Femur (tissue), 1 donor: ENCODE measurements at places on chromosomes 11 and 22.

DNA sequence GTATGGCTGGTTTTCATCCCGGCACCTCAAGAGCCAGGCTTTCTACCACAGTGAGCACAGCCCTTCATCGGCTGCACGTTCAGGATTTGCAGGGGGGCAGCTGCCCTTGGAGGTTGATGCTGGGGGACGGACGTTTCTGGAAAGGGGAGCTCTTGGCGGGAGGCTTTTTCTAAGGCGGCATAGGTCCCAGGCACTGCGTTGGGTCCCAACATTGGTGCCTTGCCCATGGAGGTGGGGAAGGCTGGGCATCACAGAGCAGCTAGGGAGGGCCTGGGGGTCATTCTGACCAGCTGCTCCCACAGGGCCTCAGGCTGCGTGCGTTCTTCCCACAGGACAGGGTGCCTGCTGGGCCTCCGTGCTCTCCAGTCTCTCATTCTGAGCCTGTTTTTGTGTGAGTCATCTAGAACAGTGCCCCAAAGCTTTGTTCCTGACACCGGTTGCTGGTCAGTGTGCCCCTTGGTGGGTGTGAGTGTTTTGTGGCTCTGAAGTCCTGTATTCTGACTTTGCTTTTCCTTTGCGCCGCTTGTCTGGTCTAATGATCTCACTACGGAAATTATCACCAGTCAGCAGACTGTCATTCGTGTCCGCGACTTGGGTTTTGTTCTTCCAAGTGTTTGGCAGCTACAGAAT lies 275.9 kb downstream of the TBC1D22A start:
- no peak for DNase-seq

GRCh38 chr11:46625406-46625805 lies 8.1 kb downstream of the ATG13 start:
- no peak for DNase-seq

DNA sequence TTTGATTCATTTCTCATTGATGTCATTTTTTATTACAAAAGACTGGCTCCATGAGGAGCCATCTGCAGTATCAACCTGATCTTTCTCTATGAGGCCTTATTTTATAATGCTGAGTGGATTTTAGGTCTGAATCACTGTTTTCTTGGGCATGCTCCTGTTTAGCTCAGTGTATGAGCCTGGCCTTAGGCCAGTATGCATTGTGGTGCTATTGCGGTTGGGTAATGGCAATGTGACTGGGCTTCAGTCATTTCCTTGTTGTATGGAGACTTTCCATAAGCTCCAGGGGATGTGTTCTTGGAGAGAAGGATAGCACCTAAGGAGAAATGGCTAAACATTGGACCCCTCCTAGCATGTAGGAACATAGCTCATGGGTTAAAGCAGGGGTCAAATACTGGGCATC lies 293.2 kb downstream of the NELL1 start:
- no peak for DNase-seq

DNA sequence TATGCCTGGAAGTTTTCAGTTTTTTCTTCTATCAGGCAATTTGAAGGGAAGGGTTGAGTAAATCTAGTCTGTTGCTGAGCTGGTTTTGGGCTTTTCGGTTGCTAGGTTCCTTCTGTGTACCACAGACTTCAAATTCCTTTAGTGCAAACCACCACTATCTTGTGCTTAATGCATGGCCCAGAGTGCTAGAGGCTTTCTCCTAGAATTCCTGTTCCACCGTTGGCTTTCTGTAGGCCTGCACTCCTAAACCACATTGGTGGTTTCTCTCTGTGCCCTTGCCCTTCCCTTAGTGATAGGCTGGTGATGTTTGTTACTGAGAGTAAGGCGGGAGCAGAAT lies 47.1 kb upstream of the CTSC start:
- no peak for DNase-seq

- no peak for DNase-seq
These were observed 50.6 kb downstream of the LGR4 start for GRCh38 chr11:27421819-27422494.

DNA sequence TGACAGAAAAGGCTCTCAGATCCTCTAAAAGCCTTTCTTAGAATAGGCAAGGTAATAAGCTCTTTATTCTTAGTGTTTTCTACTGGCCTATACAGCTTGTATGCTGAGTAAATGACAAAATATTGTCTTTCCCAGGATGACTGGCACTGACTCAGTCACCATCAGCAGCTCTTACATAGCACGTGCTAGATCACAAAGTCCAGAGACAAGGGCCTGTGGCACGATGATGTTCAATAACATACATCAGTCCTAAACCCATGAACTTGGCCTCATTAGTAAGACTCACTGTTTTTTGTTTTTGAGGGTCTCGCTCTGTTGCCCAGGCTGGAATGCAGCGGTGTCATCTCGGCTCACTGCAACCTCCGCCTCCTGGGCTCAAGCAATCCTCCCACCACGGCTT lies 42.7 kb downstream of the CELF1 start:
- DNase-seq = no peak
